ENCODE measurements at places on chromosomes 3 and 15.

- DNase-seq: no peak
Observed at GRCh38 chr3:49805367-49805782, 2.3 kb downstream of the INKA1 start.

DNA sequence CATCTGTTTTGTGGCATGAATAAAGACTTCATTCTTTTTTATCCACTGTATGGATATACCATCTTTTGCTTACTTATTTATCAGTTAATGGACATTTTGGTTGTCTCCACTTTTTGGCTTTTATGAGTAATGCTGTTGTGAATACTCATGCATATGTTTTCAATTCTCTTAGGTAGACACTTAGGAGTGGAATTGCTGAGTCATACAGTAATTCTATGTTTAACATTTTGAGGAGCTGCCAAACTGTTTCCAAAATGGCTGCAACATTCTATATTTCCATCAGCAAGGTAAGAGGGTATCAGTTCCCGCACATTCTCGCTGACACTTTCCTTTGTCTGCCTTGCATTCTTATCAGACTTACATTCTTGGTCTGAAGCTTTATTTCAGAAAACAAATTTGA, 191.1 kb downstream of the WNT5A start:
- DNase-seq: no peak

DNA sequence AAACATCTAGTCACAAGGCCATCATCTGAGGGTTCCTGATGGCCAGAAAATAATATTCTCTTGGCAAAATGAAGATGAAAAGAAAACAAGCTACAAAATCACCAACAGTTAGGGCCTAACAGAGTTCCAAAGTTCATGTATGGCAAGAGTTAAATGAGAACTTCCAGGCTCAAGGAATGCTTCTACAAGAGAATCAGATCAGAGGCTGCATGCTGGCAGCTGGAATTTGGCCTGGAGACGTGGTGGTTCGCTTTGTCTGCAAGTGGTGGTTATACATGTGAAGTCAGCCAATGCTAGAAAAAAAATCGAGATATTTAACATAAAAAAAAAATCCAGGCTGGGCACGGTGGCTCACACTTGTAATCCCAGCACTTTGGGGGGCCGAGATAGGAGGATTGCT, 5.6 kb downstream of the SIAH2 start:
- DNase-seq: no peak

DNA sequence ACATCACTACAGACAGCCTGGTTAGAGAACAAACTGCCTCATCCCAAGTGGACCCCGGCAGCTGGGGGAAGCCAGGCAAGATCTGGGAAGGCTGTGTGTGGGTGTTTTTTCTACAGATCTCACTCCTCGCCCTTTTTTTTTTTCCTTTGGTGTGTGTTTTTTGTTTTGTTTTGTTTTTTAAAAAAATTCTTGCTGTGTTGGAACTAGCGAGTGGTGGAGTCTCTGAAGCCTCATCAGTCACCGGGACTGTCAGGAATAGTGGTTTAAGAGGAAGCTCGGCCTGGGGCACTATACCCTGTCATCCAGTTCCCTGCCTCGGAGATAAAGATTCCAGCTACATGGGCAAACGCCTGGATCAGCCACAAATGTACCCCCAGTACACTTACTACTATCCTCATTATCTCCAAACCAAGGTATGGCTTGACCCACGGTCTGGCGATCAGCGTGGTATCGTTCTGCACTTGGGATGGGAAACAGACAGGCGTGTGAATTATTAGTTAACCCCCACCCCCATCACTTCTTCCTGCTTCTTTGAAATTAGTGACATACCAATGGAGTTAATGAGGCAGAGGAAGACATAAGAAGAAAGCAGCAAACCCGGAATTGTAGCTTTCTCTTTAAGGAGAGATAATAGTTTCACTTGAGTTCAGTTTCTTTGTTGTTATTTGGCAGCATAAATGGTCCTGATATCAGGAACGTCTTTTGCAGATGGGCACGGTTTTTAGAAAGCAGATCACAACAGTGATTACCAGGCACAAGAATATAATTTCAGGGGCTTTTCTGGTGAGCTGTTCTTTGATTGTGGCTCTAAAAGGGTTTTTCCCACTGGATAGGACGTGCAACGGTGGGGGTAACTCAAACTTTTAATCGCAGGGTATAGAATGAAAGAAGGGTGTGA, 722 bp downstream of the RBMS3 start:
- no peak for DNase-seq

DNA sequence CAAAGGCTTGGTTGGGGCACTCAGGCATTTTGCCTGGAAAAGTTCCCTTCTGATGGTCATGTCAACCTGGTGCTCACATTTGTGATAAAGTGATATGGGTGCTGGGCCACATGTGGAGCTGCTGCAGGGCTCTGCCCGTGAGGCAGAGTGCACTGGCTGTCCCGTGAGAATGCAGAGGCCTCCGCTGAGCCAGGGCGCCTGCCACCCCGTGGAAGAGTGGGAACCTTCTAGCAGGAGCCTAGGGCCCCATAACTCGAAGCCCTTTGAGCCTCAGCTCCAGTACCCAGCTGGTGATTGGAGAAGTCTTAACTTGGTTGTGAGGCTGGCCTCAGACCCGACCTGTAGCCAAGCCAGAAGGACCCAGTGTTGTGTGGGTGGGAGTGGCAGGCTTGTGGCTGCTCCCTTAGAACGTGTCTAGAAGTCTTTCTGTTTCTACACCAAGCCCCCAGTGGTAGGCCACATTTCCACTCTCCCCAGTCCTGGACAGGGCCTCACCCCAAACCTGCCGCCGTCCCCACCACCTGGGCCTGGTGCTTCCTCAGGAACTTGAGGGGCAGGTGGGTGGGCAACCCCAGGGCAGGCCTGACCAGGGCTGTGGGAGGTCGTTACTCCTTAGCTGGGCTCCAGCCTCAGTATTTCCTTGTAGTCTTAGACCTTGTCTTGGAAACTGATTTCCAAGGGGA, 19.7 kb downstream of the SEC61A1 start:
- no peak for DNase-seq

- no peak for DNase-seq
Observed at GRCh38 chr15:75227663-75228280, 26.1 kb downstream of the C15orf39 start.

Measured in stimulated activated CD4-positive, alpha-beta T cell treated with anti-CD3 and anti-CD28 coated beads, Interleukin-2, amount 100 ng/mL, for 4 hours (primary cell).